Activated T-helper 9 cell treated with anti-CD3 and anti-CD28 coated beads, Interleukin-2, amount 50 U/mL, for 16 hours (primary cell): ENCODE measurements at places on chromosomes 6 and 20.

DNA sequence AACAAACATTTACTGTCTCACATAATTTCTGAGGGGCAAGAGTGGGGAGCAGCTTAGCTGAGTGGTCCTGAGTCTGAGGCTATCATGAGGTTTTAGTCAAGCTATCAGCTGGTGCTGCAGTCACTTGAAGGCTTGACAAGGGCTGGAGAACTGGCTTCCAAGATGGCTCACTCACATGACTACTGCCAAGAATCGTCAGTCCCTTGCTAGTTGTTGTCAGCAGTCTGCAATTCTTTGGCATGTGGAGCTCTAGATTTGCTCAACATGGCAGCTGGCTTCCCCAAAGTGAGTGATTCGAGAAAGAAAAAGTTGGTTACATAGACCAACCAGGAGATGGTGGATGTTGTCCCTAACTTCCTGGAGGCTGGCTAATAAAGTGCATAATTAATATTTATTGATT, 2.8 kb upstream of the LRRC1 start:
- no peak for DNase-seq

GRCh38 chr20:41552295-41553068, 65.7 kb downstream of the CHD6 start:
- no peak for DNase-seq

- DNase-seq = no peak
Measured at GRCh38 chr6:143535189-143535614, 23.7 kb upstream of the FUCA2 start.

DNA sequence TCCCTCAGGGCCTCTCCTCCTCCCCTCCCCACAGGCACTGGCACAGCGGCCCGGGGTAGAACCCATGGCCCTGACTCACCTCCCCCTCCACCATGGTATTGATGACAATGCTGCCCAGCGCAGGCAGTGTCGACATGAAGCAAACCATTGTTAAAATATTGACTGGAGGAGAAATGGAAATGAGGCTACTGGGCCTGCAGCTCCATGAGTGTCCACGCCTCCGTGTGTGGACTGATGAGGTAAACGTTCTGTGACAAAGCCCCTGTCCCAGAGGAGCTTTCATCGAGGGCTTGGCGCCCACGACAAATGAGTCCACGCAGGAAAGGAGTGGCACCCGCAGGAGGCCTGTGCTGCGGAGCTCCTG, 402.7 kb downstream of the TAF4 start:
- DNase-seq = no peak

DNA sequence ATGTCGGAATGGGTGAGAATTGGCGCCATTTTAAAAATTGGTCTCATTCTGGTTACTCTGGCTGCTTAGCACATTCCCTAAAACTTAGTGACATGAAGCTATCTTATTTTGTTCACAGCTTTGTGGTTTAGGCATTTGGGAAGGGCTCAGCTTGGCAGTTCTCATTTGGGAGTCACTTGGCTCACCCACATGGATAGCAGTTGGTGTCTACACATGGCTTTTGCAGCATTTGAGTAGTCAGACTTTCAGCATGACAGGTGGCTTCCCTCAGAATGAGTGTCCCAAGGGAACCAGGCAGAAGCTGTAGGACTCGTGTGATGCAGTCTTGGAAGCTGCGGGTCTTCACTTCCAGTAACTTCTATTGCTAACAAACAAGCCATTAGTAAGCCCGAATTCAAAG, 64.6 kb downstream of the UST start:
- DNase-seq = no peak

DNA sequence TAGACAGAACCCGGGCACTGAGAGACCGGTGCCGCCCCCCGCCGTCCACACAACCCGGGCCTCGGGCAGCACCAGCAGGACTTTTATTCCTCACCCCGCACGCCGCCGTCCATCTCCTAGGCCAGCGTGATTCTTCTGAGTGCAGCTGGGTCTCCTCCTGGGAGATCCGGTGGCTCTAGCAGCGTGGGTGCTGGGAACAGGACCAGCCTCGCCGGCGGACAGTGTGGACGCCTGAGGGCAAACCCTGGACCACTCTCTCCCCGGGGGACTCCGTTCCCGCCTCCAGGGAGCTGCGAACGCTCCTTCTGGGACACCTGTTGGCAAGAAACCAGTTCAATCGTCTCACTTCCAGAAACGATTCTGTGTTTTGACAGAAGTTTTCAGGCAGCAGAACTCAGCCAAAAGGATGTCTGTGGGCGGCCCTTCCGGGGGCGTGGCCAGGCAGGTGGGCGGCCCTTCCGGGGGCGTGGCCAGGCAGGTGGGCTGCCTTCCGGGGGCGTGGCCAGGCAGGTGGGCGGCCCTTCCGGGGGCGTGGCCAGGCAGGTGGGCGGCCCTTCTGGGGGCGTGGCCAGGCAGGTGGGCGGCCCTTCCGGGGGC, 130.7 kb downstream of the DLL1 start:
- no peak for DNase-seq

GRCh38 chr6:27547157-27548075, 74.5 kb upstream of the ZNF184 start:
- DNase-seq = no peak

- no peak for DNase-seq
Measured at GRCh38 chr6:132161283-132161682, 210.1 kb upstream of the CCN2 start.

- no peak for DNase-seq
Measured at GRCh38 chr20:64246616-64247306, 8.8 kb upstream of the PCMTD2 start.

DNA sequence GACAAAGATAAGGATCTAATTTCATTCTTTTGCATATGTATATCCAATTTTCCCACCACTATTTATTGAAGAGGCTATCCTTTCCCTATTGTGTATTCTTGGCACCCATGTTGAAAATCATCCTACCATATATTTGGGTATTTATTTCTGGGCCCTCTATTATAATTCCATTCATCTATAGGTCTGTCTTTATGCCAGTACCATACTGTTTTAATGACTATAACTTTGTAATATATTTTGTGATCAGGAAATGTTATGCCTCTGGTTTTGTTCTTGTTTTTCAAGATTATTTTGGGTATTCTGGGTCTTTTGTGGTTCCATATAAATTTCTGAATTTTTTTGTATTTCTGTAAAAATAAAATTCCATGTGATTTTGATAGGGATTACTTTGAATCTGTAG, 347.6 kb upstream of the SULF2 start:
- no peak for DNase-seq

GRCh38 chr20:50533061-50533460, 22.9 kb downstream of the PTPN1 start:
- DNase-seq = no peak
